Fibroblast of gingiva (primary cell): ENCODE measurements at places on chromosomes 7 and 10.

GRCh38 chr10:48682265-48682664 lies 2.4 kb upstream of the WDFY4 start:
- DNase-seq, result no peak

GRCh38 chr7:146862415-146862814 lies 745.8 kb downstream of the CNTNAP2 start:
- no peak for DNase-seq

- peak; percentile 28 for DNase-seq
These were observed 56.7 kb downstream of the GRK5 start for GRCh38 chr10:119263951-119264617.

GRCh38 chr7:39565538-39565937 lies 666 bp upstream of the YAE1 start:
- DNase-seq, result no peak

GRCh38 chr10:126511917-126512479 lies 123.7 kb upstream of the ADAM12 start:
- DNase-seq, result peak; percentile 14

DNA sequence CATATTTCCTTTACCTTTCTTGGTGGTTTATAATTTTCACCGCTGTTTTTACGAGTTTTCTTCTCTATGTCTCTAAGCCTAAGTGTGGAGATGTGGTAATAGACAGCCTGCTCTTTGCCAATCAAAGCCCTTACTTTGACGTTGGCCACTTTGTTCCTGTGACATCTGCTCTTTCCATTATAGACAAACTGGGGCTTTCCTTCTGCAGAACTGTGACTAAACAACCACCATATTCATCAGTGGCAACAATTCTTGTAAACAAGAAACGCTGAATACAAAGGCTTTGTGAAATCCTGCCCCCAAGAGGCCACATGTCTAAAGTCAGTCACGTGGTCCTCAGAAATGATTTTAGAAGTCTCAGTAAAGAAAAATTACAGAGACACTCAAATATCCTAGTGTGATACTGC lies 59.6 kb upstream of the CAPZA2 start:
- peak; percentile 65 for DNase-seq

DNA sequence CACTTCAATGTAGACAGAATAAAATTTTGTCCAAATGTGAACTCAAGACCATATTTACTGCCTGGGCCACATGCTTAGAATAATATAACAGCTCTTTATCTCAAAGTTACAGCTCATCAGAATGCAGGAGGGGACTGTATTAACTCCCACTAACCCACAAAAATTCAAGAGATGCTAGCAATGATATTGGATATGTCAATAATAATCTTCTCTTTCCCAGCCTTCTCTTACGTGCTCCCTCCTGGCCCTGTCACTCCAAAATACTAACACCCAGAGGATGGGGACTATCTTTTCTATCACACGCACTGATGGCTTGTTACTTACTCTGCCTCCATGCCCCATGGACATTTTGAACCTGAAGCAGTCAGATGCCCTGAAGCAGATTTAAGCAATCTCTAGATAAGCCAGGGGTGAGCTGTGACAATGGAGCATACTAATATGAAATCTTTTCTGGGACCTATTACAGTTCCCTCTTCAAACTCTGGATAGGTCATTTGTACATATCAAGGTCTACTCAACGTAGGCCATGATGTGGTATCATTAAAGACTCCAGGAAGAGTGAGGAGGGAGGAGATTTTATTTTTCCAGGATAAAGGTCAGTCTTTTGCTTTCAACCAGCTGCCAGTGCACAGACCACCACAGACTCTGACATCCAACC lies 803.0 kb downstream of the GRM8 start:
- no peak for DNase-seq

DNA sequence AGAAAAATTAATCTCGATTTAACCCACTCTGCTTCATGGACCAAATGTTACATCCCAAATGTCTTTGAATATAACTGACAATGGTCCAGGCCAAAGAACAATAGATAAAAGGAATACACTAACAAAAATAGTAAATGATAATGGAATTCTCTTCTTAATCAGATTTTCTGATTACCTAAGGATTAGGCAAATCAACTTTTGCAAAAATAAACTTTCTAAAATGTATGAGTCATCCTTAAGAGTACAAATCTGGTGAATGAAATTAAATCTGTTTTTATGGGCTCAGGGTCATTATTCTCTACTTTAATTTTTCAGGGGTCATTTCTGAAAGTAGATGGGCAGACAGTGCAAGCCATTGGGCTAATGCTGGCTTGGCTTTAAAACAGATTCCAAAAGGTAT lies 102.1 kb upstream of the FAM13C start:
- DNase-seq, result no peak

- DNase-seq, result no peak
These were observed 116.8 kb downstream of the ZPBP start for GRCh38 chr7:49976238-49976637.

DNA sequence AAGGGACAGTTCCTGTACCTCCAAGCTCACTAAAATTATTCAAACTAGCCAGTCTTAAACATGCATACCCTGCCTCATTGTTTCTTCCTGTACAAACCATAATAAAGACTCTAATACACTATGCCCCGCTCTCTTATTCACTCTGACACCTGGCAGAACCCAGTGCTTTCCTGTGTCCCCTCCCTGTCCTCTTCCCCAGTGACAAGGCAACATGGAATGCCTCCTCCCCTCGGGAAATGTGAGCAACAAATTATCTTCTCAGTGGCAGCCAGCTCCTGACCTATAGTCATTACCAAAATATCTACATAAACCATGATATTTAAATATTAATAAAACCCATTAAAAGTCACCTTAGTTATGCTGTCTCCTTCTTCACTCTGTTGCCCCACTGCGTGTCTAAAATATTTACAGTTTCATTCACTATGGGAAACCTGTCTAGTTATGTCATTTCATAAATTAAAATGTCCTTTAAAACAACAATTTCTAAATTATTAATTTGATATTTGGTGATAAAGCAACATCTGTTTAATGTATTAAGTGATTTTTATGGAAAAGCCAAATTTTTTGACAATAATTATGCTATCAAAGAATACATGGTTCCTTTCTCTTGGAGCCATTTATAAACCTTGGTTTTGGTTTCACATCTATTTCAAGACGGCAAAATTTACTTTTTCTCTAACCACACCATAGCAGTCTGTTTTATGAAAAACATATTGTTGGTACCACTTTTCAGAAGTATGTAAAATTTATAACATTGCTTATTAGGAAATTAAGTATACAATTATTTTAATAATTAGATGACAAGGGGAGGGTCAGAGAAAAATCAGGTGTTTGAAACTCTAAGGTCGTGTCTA lies 1355.2 kb downstream of the XPNPEP1 start:
- DNase-seq, result no peak

- peak; percentile 72 for DNase-seq
These were observed 3.7 kb upstream of the MCU start for GRCh38 chr10:72688208-72688651.

GRCh38 chr7:26307791-26308190 lies 16.1 kb downstream of the SNX10 start:
- no peak for DNase-seq

GRCh38 chr7:2511769-2512168 lies 7.8 kb upstream of the LFNG start:
- DNase-seq, result no peak

GRCh38 chr7:75971961-75972763 lies 22.2 kb downstream of the TMEM120A start:
- no peak for DNase-seq

- DNase-seq, result no peak
These were observed at the start of gene BMPER for GRCh38 chr7:33905389-33906032. Gene BMPER, plus strand, starts transcription at chr7:33905539. Its CDS starts 75 bp downstream, at chr7:33905614.

- peak; percentile 76 for DNase-seq
These were observed 32.5 kb downstream of the ZNF438 start for GRCh38 chr10:30999070-30999712.

DNA sequence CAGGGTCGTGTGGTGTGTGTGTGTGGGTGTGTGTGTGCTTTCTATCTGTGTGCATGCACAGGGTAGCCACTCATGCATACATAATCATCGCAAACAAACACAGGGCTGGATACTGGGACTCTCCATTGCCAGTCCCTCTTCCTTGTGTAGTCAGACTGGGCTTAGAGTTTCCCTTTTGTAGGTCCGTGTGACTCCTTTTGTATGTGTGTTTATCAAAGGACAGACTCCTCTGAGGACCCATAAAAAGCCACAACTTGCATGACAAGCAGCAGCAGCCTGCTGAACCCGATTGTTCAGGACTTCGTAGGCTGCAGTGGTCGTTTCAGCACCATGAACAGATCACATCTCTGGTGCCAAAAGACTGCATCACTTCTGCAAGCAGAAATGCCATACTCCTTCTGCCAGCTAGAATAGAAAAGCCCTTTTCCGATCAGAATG lies 895 bp downstream of the VSTM2A start:
- DNase-seq, result no peak

DNA sequence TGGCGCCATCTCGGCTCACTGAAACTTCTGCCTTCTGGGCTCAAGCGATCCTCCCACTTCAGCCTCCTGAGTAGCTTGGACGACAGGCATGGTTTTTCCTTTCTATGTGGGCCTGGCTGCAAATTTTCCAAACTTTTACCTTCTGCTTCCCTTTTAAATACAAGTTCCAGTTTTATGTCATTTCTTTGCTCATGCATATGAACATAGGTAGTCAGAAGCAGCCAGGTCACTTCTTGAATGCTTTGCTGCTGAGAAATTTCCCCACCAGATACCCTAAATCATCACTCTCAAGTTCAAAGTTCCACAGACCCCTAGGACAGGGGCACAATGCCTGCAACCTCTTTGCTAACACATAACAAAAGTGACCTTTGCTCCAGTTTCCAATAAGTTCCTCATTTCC lies 21.6 kb upstream of the RPEL1 start:
- no peak for DNase-seq

DNA sequence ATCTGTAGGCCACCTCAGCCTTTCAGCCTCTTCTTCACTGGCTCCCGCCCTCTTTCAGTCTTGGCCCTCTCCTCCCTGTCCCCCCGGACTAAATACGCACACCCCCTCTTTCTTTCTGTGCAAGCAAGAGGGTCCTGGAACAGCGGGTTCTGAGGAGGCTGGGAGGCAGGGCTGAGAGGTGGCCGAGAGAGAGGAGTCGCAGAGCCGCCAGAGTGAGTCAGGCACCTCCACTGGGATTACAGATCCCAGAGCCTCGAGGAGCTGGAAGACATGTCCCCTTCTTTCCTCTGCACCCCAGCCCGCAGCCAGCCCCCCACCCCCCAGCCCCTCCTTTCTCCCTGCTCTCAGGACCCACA lies 182 bp downstream of the CCDC136 start:
- no peak for DNase-seq

GRCh38 chr7:47763063-47763974 lies 181.4 kb upstream of the TNS3 start:
- DNase-seq, result peak; percentile 88

DNA sequence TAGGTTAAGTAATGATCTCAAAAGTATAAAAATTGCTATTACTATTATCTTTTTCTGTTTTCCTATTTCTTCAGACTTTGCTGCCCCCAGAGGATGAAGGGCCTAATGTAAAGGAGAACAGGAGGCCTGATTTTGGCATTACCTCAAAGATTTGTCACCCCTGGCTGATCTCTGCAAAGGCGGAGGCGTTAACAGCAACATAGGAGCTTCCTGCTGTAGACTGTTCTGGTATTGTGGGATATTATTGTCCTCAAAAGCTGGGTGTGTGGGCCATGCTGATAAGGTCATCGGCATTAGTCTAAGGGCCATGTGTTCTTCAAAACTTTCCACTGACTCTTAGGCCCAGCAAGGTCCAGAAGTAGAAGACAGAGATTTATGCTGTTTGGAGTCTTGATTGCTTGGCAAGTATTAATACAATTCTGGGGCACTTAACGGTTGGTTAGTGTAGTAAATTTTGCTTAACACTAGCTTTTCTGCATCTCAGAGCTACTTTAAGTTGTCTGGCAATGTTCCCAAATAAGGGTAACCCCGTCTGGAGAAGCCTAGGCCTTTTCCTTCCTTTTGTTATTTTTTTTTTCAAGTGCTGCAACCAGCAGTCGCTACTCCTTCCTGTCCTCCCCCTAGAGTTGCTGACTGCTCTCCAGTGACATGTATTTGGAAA lies 14.0 kb upstream of the ENTPD1 start:
- DNase-seq, result no peak

DNA sequence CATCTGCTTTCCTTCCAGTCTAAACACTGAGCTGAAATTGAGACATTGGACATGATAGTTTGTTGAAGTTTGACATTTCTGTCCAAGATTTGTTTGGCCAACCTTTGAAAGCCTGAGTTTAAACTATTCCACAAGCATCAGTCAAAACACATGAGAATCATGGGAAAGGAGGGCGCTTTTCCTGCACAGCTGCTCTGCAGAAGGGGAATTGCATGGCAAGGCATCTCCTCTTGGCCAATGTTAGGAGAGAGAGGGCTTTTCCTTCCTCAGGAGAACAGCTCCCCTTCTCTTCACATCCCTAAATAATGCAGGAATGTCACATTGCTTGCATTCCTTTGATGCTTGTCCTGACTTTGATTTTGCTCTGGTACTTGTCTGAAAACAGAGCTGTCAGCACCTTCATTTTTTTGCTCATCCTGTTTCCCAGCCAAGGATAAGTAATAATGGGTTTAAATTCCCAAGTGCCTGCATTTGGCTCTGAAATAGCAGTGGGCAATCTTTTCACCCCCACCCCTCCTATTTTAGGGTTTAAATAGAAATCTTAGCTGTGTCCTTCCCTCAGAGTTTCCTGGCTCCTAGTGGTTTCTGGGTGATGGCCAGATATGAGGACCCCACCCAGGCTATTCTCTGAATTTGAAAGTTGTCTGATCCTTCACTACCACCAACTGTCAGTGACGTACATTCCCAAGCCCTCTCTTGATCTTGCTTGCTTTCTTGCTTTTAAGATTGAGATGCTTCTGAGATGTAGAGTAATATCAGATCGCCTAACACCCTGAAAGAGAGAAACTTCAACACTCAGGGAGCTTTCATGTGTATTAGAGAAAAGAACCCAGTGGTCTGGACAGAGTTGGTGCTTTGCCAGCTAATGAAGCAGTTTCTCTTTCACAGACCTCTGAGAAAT lies 75.2 kb upstream of the NPVF start:
- peak; percentile 32 for DNase-seq

- no peak for DNase-seq
These were observed 191.5 kb downstream of the OTUD1 start for GRCh38 chr10:23630376-23630775.

- no peak for DNase-seq
These were observed 1167.6 kb downstream of the NXPH1 start for GRCh38 chr7:9600974-9601373.

DNA sequence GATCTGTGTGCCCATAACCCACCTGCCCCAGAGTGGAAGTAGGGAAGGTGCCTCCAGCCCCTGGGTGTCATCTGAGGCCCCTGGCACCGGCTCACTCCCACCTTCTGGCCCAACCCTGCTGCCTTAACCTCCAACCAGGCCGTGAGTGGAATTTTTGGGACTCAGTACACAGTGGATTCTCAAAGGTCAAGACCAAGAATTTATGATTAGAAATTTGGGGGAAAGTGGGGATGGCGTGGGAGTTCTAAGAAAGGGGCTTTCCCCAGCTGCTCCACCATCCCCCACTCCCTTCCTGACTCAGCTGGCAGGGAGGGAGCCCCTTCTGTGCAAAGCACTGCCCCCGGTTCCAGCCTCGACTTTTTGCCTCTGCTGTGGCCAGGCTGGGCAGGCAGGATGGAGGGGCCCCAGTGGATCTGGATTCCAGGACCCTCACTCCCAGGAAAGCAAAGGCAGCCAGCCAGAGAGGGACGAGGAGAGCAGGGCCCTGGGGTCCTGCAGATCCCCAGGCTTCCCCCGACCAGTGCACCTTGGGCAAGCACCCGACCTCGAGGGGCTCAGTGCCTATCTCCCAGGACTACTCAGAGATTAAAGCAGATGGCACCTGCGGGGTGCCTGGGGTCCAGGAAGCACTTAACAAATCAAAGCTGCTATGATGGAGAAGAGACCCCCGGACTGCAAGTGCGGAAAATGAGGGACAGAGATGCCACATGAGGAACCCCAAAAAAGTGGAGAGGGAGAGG lies 12.8 kb downstream of the SPOCK2 start:
- DNase-seq, result no peak
